ENCODE measurements at places on chromosomes 16 and 17. TPM values are rescaled to one million over a fixed set of nuclear protein-coding genes. Genes with fewer than 3 reads are reported as not detected.

DNA sequence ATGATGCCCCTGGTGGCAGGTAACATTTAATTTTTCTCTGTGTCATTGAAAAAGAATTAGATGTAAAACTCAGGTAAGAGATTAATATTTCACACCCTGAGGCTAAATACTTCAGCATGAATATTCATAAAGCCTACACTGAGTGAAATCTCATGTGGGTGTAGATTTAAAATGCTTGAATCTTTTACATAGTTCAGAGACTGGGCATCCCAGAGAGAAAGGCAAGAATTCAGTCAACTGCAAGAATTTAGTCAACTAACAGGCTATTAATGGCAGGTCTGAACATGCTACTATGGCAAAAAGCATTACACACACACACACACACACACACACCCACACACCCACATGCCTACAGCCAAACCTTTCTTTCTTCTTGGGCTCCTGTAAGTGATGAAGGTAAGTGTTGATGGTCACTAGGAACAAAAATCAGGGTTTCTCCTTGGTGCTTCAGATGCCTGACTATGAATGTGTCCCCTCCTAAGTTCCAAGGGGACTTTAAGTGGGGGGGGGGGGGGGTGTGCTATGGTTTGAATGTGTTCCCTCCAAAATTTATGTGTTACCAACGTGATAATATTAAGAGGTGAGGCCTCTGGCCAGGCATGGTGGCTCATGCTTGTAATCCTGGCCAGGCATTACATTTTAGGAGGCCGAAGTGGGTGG is 63.7 kb upstream of the PSMD7 start:
- DNase-seq = no peak

GRCh38 chr17:77327181-77327565 is 186.4 kb downstream of the SEC14L1 start:
- DNase-seq = no peak

DNA sequence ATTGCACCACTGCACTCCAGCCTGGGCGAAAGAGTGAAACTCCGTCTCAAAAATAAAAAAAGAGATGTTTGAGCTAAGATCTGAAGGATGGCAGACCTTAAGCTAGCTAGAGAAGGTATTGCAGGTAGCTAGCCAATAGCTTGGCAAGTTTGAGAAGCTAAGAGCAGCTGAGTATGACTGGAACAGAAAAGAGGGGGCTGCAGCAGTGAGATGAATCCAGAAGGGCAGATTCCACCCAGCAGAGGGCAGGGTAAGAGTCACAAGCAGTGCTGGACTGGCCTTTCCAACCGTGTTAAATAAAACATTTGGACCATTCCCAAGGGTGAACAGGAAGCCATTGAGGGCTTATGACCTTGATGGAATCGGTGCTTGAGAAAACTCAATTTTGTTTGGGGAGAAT is 5.7 kb upstream of the PHAF1 start:
- DNase-seq = peak; percentile 68

DNA sequence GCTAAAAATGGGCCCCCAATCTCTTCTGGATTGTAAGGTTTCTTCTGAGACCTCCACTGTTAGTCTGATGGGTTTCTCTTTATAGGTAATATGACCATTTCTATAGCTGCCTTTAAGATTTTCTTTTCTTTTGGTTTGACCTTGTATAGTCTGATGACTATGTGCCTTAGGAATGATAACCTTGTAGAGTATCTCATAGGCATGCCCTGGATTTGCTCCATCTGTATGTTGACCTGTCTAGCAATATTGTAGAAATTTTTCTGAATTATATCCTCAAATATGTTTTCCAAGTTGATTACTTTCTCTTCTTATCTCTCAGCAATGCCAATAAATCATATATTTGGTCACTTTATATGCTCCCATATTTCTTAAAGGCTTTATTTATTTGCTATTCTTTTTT is 1403.8 kb upstream of the GOT2 start:
- DNase-seq = no peak

DNA sequence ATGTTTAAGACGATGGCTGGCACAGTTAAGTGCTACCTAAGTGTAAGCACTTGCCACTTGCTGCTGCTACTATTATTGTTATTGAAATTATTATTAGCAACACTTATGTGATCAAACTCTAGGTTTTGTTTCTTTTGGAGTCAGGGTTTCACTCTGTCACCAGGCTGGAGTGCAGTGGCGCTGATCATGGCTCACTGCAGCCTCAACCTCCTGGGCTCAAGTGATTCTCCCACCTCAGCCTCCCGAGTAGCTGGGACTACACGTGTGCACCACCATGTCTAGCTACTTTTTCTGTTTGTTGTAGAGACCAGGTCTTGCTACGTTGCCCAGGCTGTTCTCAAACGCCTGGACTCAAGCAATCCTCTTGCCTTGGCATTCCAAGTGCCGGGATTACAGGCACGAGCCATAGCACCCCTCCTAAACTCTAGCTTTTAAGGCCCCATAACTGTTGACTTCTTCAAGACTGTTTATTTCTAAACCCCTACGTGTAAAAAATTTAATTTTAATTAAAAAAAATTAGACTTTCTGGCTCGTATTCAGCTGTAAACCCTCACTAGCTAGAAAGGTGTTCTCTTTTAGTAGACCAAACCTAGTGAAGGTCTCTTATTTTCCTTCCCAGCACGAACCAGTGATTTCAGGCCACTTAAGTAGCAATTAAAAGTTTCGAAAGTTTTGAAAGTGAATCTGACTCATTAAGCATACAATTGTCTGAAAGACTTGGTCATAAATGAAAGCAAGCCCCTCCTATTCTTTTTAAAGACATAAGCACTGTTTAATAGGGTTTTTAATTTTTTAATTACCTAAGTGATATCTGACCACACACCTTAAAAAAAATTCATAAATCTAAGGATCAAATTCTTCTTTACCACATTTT is 11.7 kb upstream of the SCNN1B start:
- no peak for DNase-seq

Gene PIRT
- not detected for total RNA-seq

- DNase-seq = no peak
These were observed 271.8 kb upstream of the ZFHX3 start for GRCh38 chr16:73319737-73320136.

DNA sequence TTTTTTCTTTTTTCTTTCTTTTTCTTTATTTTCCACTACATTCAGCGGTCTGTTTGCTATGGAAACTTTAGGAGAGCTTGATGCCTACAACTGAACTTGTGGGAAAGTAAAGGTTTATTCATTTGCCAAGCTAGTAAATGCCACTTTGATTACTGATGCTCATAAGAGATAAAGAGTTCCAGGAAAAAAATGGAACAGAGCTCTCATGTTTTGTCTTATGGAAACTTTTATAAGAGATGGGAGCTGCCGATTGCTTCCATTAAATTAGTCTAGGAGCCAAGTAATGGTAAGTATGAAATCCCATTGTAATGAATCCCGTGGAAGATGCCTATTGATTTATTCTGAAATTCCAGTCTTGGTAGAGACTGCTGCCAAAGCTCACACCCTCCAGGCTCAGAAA is 7.1 kb downstream of the ANKFN1 start:
- DNase-seq = no peak

DNA sequence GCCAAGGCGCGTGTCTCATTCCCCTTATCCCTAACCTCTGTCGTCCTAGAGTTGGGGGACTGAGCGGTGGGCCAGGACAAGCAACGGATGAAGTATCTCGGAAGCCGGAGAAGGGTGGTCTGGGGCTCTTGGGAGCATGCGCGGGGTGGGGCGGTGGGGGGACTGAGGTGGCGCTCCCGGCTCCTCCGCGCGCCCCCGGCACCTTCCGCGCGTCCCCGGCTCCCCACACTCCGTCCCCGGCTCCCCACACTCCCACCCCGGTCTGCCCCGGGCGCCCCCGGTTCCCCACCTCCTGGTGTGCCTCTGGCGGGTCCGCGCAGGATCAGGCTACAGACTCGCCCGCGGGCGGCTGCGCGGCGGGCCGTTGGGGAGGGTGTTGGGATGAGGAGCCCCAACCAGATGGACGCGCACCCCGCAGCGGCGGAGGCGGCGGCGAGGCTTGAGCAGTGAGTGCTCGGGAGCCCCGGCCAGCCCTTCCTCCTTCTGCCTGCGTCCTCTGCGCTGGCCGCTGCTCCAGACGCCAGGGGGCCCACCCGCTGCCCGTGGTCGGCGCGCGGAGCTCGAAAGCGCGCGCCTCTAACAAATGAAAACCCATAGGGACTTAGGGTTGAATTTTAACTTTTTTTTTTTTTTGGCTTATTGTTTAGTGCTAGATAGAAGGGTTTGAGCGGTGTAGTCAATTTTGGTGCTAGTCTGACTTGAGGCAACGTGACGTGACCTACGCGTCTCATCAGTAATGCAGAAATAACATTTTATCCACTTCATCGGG is 5.6 kb upstream of the CRYM start:
- DNase-seq = peak; percentile 86

Gene SLC12A3
- not detected for total RNA-seq

Gene RNF157
- 9.9 TPM for total RNA-seq

Gene CDRT15
- not detected for total RNA-seq

DNA sequence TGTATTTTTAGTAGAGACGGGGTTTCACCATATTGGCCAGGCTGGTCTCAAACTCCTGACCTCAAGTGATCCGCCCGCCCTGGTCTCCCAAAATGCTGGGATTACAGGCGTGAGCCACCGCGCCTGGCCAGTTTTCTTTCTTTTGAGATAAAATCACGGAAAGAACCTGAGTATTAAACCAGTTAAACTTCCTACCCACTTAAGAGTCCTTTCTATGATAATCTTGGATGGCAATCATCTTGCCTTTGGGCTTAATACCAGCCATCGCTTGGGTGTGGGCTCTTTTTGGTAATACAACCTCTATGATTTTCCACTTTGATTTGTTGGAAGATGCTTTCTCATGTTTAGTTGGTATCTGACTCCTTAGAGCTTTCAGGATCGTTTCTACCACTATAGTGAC is 24.0 kb downstream of the PITPNC1 start:
- DNase-seq = no peak

DNA sequence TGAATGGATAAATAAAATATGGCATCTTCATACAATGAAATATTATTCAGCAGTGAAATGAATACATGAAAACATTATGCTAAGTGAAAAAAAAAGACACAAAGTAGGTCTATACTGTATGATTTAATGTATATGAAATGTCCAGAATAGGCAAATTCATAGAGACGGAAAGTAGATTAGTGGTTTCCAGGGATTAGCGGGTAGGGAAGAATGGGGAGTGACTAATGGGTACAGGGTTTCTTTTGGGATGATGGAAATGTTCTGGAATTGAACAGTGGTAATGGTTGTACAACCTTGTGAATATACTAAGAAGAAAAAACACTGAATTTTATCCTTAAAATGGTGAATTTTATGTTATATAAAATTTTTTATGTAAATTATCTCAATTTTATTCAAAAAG is 8.5 kb upstream of the MYCBPAP start:
- DNase-seq = no peak

DNA sequence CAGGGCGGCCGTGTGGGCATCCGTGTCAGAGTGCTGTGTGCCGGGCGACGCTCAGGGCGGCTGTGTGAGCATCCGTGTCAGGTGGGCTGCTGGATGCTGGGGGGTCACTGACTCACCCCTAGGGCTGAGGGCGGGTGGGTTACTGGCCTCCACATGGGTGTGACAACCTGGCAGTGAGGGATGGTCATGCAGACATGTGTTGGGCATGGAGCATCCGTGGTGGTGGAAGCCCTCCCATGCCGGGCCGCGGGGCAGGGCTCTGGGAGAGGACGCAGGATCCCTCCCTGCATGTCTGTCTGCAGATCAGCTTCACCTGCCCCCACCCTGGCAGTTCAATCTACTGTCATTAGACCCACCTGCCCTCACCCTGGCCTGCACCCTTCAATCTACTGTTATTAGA is 56.3 kb downstream of the METRNL start:
- DNase-seq = peak; percentile 27

DNA sequence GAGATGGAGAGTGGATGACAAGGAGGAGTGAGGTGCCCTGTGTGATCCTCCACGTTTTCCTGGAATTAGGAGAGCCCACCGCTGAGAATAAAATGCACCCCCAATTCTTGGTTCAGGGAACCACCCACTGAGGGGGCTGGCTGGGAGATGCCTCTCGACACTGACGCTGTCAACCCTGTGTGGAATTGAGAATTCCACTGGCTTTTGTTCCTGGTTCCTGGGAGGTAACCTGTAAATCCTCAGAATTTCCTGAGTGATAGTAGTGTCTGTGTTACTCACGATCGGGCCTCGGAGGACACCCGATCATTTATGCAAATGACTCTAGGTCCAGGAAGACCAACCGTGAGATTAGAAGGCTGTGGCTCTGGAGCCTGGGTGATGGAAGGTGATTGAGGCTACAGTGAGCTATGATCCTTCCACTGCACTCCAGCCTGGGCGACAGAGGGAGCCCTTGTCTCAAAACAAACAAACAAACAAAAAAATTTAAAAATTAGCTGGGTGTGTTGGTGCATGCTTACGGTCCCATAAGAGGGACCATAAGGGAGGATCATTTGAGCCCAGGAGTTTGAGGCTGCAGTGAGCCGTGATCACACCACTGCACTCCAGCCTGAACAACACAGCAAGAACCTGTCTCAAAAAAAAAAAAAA is 11.7 kb upstream of the PRPSAP1 start:
- DNase-seq = peak; percentile 60

GRCh38 chr16:21103941-21104860 is 46.4 kb downstream of the DNAH3 start:
- DNase-seq = no peak

- no peak for DNase-seq
These were observed 12.2 kb downstream of the MYH13 start for GRCh38 chr17:10360578-10360977.

DNA sequence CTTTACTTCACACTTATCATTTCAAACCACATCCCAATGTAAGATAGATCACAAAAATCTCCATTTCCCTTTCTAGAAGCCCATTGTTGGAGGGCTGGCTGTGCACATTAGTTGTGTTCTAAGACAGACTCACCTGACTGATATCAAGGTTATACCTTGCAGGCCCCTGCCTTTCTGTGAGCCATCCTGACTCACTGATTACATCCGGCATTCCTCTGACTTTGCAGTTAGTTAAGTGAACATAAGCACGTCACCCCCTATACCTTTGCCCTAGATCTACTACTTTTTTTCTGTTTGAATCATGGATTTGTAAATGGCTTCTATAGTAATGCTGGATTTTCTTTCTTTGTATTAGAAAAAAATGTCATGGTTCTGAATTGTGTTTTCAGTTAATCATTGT is 78.3 kb downstream of the TANGO6 start:
- DNase-seq = no peak

- no peak for DNase-seq
These were observed 11.5 kb upstream of the C17orf113 start for GRCh38 chr17:42061646-42062487.

Gene INCA1
- 1.5 TPM for total RNA-seq

- DNase-seq = no peak
These were observed 621.0 kb downstream of the WWOX start for GRCh38 chr16:78720416-78720815.

Gene PALB2
- total RNA-seq = 37.7 TPM

Gene APOBR
- total RNA-seq = not detected

Gene CSH2
- total RNA-seq = not detected

DNA sequence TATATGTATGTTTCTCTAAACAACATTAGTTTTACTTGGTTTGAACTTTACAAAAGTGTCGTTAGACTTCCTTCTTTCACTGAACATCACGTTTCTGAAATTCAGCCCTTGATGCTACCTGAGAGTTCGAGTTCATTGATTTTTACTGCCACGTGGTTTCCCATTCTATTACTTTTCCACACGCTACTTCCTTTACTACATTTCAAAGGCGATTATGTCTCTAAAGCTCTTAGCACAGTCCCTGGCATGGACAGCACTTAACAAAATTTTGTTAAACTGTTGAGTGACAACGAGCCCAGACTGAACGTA is 15.9 kb upstream of the ARHGAP17 start:
- DNase-seq = no peak

GRCh38 chr17:44307387-44308186 is 814 bp upstream of the RUNDC3A start:
- DNase-seq = peak; percentile 90
